ENCODE measurements at places on chromosomes 7 and 10.

DNA sequence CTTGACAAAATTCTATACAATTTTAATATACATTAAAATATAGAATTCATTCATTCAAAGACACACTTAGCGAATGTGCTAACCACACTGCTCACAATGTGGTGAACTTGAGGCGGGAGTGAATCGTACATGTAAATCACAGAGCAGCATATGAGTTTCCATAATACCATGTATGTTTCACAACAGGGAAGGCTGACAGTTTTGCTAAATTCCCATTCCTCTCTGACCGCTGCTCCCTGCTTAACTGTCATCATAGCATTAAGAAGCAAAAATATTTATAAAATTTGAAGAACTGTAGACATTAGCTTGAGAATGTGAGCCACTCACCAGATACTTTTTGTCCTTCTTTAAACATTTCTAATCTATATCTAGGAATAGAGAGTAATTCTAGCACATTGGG is 763.3 kb downstream of the MAGI2 start:
- DNase-seq, result no peak

DNA sequence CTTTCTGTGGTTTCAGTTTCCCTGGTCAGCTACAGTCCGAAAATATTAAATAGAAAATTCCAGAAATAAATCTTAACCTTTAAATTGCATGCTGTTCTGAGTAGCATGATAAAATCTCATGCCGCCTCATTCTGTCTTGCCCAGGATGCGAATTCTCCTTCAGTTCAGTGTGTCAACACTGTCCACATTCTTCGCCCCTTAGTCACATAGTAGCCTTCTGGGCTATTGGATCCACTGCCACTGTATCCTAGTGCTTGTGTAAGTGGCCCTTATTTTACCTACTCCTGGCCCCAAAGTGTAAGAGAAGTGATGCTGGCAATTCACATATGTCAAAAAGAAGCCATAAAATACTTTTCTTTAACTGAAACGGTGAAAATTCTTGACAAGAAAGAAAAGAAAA is 129.6 kb downstream of the ZWINT start:
- no peak for DNase-seq

GRCh38 chr7:129307592-129307991 is 82.8 kb downstream of the AHCYL2 start:
- DNase-seq, result no peak

DNA sequence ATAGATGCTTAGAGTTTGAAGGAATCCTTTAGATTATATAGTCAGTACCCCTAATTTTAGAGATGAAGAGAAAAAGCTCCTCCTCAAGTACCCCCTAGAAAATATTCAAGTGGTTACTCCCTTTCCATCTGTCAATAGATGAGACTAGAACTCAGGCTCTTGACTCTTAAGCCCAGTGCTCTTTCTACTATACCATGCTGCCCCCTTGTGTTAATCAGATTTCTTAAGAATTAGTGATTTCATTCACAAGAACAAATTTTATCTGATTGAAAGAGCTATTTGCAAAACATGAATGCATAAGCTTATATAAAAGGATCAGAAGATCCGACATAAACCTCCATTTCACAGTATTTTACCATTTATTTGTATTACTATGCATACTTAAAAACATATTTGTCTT is 179.3 kb downstream of the TFEC start:
- no peak for DNase-seq

GRCh38 chr10:70435241-70436085 is 6.0 kb downstream of the NODAL start:
- no peak for DNase-seq

DNA sequence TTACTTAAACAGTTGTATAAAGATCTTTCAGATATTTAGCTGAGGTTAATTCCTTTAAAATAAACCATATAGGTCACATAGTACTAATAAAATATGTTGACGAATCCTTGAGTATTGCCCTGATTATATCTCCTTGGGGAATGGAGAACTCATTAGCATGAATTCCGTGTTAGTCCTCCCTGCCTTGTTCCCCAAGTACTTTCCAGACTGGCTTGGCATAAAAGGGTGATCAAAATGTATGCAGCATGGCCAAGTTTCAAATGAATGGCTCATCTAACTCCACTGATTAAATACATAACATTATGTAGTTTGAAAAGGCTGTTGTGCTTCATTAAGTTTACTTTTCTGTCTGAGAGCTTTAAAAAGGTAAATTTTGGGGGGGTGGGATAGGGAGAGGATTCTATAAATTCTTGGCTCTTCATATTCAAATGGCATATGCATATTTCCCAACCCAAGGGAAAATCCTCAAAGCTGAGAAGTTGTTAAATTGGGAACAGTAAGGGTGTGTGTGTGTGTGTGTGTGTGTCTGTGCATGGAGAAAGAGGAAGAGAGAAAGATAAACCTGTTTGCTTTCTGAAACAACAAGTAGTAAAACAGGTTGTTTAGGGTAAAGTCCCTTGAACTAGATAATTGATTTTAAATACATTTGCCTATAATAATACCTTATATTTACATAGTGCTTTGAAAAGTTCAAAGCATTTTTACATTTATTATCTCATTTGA is 4.8 kb upstream of the ADD3 start:
- DNase-seq, result no peak

DNA sequence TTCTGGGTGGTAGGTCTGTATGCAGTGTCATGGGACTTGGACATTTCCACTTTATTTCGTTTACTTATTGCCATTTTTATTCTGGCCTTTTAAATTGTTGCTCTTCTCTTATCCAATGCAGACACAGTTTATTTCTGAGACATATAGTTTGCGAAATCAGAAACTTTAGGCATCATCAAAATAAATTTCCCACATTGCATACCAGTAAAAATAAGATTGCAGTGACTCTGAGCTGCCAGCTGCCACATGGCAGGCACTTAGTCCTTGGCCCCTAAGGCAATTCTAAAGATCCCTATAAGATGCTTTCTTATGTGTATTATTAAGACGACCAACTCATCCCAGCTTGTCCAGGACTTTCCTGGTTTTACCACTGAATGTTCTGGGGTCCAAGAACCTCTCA is 81.8 kb upstream of the ANKRD1 start:
- no peak for DNase-seq

DNA sequence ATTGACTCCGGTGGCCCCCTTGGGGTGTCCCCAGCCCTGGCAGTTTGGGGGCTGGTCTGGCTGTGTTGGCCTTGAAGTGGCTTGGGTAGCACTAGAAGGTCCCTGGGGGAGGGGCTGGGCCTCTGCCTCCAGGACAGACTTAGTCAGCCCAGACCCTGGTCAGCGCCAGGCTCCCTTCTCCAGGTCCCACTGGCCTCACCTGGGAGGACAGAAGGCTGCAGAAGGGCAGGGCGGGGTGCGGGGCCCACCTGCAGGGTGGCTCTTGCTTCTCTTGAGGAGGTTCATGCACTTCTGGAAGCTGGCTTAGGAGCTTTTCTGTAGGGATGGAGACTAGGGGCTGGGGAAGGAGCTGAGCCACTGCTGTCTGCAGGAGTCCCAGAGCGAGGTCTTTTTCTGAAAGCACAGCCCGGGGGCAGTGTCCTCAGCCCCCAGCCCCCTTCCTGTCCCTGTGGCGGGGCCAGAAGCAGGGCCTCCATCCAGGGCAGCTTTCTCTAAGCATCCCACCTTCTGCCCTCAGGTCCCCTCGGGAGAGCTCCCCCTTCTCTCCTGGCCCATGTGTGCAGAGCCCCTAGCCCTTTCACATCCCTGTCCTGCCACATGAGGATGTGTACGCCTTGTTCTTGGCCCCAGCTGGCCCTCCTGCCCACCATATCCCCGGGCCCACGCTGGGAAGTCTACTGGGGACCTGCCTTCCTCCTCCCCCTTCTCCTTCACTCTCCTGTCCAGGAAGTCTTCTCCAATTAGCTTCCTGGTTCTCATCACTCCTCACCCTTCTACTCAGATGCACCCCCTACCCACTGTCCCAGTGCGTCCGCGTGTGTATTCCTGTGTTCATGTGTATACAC is 11.0 kb downstream of the TBATA start:
- no peak for DNase-seq

- no peak for DNase-seq
Observed at GRCh38 chr7:158495786-158496185, 91.8 kb downstream of the PTPRN2 start.

- DNase-seq, result no peak
Observed at GRCh38 chr10:123241391-123242141, 87.4 kb downstream of the BUB3 start.

- DNase-seq, result no peak
Observed at GRCh38 chr7:44963364-44964290, 15.2 kb downstream of the MYO1G start.

DNA sequence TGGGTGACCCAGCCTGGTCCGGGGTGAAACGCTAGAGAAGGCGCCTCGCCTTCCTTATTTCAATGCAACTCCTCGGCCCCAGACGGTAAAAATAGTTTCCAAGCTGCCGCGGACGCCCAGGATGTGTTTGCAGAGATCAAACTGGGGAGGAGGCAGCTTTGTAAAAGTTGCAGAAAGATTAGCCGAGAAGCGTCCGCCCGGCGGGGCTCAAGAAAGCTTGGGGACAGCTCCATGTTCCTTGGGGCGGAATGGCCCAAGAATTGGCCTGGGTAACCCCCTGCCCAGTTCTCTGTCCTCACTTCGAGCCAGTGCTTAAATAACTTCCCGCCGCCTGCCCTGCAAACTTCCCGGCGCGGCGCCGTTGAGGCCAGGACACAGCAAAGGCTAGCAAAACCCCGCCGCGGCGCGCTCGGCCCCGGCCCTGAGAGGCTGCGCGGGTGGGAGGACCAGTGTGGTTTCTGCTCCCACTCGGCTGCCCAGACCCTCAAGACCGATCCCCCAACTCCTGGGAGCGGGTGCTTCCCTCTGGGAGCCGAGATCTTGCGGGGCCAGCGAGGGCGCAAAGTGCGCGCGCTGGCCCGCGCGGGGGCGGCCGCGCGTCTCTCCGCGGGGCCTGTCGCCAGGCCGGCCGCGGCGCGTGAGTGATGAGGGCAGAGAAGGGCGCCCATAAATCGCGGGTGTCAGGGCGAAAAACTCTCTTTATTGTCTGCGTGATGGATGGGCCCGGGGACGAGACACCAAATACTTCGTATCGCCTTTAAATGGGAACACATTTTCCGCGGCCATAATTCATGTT is 6.3 kb upstream of the ZNF503 start:
- DNase-seq, result no peak

GRCh38 chr10:48523212-48523819 is 81.6 kb downstream of the ARHGAP22 start:
- no peak for DNase-seq

DNA sequence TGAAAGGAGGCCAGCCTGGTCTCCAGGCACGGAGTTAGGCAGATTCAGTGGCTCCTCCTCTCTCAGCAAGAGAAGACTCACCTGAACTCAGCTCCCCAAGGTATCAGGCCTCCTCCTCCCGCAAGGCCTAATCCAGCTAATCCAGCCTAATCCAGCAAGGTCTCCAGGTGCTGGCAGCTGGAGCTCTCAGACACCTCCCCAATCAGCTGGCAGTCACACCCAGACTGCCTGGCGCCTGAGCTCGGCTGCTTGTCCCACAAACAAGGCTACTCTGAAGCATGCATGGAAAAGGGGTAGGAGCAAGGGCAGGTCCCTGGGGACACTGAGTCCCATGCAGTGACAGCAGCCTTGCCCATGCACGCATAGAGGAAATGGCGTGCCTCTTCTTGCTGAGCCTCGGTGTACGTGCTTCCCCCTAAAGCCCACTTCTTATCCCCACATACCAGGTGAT is 3.3 kb upstream of the OPN4 start:
- DNase-seq, result no peak

DNA sequence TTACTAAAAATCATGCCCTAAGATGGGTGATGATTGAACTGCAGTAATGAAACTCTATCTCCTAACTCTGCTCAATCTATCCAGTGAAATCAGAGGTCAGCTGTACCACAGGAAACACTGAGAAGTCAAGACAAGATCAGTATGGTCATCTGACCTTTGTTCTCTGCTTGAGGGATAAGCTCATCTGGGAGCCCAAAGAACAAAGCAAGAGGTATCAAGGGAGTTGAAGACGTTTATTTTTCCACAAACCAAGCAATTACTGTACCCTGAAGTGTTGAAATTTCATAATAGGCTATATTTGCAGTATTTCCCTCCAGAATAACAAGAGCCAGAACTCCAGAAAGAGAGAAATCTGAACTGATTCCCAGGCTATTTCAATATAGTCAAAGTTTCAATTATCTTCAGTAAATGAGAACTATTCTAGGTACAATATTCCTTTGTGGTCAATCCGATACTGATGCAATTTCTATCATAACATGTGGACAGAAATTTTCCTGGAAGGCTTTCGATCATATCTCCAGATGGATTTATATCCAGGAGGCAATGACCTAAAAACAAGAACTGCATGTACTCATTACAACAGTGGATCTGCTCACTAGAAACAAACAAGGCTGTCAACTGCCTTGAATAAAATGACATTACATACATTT is 345.3 kb downstream of the TNS3 start:
- DNase-seq, result no peak

DNA sequence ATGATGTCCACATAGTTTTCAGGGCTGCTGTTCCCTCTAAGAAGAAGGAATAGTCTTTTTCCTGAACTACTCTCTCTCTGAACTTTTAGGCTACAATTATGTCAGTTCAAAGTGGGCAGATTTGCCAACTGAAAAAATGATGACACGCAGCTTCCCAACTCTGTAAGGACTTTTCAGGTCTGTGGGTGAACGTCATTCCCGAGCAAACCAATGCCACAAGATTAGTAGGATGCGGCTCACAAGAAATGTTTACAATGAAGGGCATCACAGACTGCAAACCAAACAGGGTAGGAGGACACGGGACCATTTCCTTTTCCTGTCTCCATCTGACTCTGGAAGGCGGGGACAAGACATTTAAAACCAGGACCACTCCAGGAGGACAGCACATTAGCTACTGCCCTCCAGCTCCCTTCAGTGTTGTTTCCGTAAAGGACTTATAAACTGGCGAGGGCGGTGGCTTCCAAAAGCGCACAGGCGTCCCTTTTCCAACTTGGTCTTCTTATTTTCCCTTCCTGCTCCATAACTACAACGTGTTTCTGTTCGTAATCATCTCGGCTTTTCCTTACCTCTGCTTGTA is 539 bp upstream of the MKLN1 start:
- no peak for DNase-seq

GRCh38 chr7:122412883-122413282 is 108.3 kb upstream of the FEZF1 start:
- no peak for DNase-seq

DNA sequence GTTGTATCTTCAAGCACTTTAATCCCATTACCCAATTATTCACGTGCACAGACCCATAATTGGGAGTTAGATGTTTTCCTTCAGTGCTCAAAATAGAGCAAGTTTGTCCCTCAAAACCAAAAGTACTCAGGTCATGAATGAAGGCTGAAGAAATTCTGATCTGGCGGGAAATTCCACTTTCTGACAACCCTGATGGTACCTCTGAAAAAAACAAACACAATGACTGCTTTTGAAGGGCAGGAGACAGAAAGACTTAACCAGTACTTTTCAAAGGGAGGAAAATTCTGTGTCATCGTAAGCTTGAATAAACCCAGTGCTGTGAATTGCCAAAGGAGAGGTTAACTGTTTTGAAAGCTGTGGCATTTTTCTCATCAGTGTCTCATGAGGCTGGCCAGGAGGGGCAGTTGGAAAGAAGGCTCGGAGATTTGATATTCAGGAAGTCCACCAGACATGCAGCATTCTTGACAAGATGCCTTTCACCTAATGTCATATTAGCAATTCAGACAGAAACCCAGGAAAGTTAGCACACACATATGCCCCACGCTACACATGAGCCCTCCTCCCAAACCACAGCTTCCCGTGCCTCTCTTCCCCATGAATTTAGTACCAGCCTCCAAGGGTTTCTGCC is 347.0 kb downstream of the KCNMA1 start:
- no peak for DNase-seq

GRCh38 chr7:51366930-51367613 is 50.5 kb upstream of the COBL start:
- no peak for DNase-seq

GRCh38 chr10:70268376-70268775 is 15.4 kb downstream of the NPFFR1 start:
- no peak for DNase-seq
